ENCODE measurements at places on chromosomes 6 and 20. TPM values are rescaled to one million over a fixed set of nuclear protein-coding genes. Genes with fewer than 3 reads are reported as not detected.

DNA sequence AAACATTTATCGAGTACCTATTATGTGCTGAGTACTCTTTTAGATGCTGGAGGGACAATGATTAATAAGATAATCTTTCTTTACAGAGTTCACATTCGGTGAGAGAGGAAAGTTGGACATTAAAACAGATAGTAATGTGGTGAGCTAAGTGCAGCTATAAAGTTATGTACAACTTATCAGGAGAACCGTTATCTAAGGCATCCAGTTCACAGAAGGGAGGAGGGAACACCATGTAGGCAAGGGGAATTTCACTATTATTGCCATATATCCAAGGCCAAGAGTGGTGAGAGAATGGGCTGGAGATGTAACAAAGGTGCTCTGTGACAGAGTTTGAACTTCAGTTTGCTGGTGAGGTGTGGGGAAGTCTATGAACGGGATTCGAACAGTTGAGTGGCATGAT is 105.8 kb downstream of the CARMIL1 start:
- DNase-seq, result no peak

DNA sequence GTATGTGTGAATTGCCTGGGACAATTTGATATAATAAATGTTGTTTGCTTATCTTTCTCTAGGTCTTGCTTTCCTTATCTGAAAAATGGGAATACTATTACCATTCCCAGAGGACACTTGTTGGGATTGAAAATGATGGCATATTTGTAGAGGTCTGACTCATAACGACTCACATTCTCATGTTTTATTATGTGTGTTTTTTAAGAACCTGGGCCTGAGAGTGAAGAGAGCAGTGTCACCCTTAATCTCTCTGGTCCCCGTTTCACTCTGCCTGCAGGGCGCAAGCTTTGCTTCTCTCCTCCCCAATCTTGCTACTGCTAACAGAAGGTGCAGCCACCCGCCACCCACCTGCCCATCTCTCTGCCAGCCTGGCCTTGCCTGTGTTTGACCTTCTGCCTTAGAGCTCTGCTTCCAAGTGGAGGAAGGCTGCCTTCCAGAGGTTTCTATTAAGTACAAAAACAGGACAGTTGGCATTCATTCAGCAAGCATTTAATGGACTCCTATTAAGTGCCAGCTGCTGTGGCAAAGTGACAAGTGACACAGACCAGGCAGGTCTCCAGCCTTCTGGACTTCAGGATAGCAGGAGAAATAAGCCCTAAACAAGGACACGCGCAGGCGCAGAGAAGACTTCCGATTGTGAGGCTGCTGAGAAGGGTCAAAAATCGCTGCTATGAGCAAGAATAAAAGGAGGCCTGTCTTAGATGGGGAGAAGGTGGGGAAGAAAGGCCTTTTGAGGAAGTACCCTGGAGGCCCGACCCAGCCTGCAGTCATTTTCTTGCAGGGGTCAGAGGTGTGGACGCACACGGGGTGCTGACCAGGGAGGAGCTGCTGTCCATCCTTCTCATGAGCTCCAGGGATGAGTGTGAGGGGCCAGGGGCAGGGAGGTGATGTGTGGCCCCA is 112.5 kb downstream of the JPH2 start:
- peak; percentile 53 for DNase-seq

Gene AHCY
- 274 TPM for total RNA-seq

Gene VARS1
- total RNA-seq, result 71.8 TPM

DNA sequence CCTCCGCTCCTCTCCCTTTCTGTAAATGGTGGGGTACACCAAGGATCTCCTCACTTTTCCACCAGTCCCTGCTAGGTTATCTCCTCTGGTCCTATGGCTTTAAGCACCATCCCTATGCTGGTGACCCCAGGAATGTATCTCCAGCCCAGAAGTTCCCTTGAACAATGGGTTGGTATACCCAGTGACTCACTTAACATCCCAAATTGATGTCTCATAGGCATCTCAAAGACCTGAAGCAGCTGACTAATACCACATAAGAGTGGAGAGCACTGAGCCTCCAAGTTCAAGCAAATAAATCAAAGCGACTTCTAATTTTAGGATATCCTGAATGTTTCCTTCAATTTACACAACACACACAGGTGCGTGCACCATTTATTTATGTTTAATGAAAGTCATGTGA is 48.3 kb downstream of the ADGRF1 start:
- peak; percentile 95 for DNase-seq

Data from mammary epithelial cell (primary cell).